ENCODE measurements at places on chromosomes 11 and 22. TPM values are rescaled to one million over a fixed set of nuclear protein-coding genes. Genes with fewer than 3 reads are reported as not detected.

- DNase-seq = no peak
- no peak overlapping the region for H3K27ac ChIP-seq
- no peaks in the 10 kb centered on the region for H3K4me1 ChIP-seq
- no peaks in the 10 kb centered on the region for H3K27me3 ChIP-seq
Measured at GRCh38 chr11:104876324-104876723, 21.9 kb downstream of the CASP12 start.

- no peaks in the 10 kb centered on the region for H3K27me3 ChIP-seq
- H3K4me3 ChIP-seq = no peak overlapping the region
- DNase-seq = peak; percentile 19
- H3K36me3 ChIP-seq = no peaks in the 10 kb centered on the region
- H3K27ac ChIP-seq = no peak overlapping the region
Measured at GRCh38 chr11:62103986-62104385, 19.8 kb upstream of the INCENP start.

DNA sequence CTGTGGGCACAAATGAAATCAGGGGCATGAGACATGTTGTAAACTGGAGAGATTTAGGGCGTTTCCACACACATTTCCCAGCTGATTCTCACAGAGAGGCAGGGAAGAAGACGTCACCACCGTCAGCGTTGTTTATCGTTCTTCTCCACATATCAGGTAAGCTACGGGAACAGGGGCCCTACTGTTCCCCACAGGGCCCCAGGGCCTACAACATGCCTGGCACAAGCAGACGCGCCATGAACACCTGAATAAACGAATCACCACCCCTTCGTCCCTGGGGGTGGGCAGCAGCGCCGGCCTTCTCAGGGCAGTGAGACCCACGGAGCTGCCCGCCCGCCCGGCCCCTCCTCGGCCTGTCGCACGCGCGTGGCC is 342 bp downstream of the EFCAB6 start:
- H3K36me3 ChIP-seq = no peaks in the 10 kb centered on the region
- no peaks in the 10 kb centered on the region for H3K27me3 ChIP-seq
- DNase-seq = peak; percentile 81
- peaks cover 4% of the 10 kb centered on the region for H3K4me1 ChIP-seq
- H3K27ac ChIP-seq = peak overlapping the region; percentile 62
- H3K4me3 ChIP-seq = peak overlapping the region; percentile 79

DNA sequence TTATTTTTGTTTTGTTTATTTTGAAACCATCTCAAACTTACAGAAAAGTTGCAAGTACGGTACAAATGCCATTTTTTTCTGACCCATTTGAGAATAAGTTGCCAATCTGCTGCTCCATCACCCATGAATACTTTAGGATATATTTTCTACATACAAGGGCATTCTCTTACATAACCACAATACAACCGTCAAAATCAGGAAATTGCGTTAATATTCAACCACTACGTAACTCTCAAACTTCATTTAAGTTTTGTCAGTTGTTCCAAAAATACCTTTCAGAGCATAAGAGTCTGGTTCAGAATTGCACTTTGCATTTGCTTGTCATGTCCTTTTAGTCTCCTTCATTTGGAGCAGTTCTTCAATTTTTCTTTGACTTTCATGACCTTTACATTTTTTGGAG is 194.3 kb upstream of the BDNF start:
- DNase-seq = no peak
- no peak overlapping the region for H3K27ac ChIP-seq
- H3K4me1 ChIP-seq = 0 out of 2 replicates have a peak, but pooled peaks cover 5% of the 10 kb centered on the region
- H3K36me3 ChIP-seq = no peaks in the 10 kb centered on the region
- no peak overlapping the region for H3K4me3 ChIP-seq
- no peaks in the 10 kb centered on the region for H3K27me3 ChIP-seq

DNA sequence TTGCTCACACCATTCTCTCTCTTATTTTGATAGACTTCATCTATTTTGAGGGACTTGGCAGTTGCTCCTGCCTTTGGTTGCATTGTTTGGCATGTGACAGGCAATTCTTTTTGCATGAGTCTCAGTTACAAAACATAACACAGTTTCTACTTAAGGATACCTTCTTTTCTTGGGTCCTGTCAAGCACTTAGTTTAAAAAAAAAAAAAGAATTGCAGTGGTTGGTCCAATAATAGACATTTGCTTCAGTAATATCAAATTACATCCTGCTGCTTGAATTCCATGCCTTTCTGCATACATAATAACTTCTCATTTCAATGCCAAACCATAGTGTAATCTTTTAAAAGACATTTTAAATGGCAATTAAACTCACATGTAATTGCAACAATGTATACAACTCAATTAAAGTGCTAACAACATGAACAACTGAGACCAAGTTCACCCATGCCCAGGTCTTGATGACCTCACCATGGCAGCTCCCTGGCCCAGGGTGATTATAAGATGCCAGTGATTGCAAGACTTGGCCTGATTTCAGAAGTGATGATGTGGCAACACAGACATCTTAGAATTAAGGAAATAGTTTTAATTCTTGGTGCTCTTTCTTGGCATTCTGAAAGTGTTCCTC is 32.2 kb upstream of the PLET1 start:
- peak overlapping the region; percentile 83 for H3K27ac ChIP-seq
- peaks cover 41% of the 10 kb centered on the region for H3K4me1 ChIP-seq
- H3K27me3 ChIP-seq = no peaks in the 10 kb centered on the region
- DNase-seq = peak; percentile 93

DNA sequence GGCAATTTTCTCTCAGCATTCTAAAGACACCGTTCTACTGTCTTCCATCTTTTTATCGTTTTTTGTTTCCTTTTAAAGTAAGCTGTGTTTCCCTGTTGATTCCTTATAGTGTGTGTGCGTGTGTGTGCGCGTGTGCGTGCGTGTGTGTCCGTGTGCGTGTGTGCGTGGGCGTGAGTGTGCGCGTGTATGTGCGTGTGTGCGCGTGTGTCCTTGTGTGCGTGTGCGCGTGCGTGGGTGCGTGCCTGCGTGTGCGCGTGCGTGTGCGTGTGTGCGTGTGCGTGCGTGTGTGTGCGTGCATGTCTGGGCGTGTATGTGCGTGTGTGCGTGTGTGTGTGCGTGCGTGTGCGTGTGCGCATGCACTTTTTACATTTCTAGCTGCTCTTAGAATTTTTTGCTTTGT is 1033.7 kb downstream of the BRD1 start:
- H3K27ac ChIP-seq = no peak overlapping the region
- H3K36me3 ChIP-seq = no peaks in the 10 kb centered on the region
- H3K27me3 ChIP-seq = no peaks in the 10 kb centered on the region
- H3K4me3 ChIP-seq = no peak overlapping the region
- no peaks in the 10 kb centered on the region for H3K4me1 ChIP-seq

GRCh38 chr11:118048472-118049370 is 28.2 kb upstream of the TMPRSS4 start:
- no peak overlapping the region for H3K27ac ChIP-seq
- peaks cover 12% of the 10 kb centered on the region for H3K27me3 ChIP-seq
- no peaks in the 10 kb centered on the region for H3K4me1 ChIP-seq
- H3K4me3 ChIP-seq = no peak overlapping the region
- DNase-seq = no peak

GRCh38 chr22:48872271-48873190 is 955.1 kb downstream of the BRD1 start:
- DNase-seq = no peak
- no peak overlapping the region for H3K27ac ChIP-seq
- no peaks in the 10 kb centered on the region for H3K27me3 ChIP-seq
- H3K36me3 ChIP-seq = no peaks in the 10 kb centered on the region
- H3K4me3 ChIP-seq = no peak overlapping the region

GRCh38 chr11:92179017-92179670 is 45.5 kb upstream of the FAT3 start:
- H3K27me3 ChIP-seq = no peaks in the 10 kb centered on the region
- no peak for DNase-seq
- H3K36me3 ChIP-seq = no peaks in the 10 kb centered on the region
- peaks cover 3% of the 10 kb centered on the region for H3K4me1 ChIP-seq

DNA sequence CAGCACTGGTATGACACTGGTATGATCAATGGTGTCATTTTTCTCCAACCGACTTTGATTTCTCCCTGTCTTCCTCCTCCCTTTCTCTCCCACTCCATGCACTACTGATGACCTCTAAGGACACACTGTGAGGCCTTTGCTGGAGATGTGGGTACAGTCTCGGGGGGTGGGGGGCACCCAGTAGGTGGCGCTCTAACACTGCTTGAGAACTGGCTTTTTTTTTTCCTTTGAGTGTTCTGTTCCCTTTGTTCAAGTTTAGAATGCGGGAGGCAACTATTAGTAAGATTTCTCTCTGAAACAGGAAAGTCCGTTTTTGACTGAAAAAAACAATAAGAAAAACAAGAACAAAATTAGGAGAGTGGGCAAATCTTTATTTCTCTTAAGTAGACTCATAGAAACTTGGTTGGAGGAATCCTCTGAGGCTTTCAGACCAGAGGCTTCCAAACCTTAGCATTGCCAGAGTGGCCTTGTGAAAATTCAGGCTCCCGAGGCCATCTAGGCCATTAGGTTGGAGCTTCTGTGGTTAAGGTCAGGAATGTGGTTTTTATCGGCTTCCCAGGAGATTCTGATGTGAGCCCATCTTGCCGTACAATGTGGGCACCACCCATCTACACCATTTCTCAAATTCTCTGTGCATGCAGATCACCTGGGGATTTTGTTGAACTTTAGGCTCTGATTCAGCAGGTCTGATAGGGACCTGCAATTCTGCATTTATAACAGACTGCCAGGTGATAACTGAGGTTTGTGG is 43.2 kb downstream of the PANX1 start:
- H3K27me3 ChIP-seq = no peaks in the 10 kb centered on the region
- H3K36me3 ChIP-seq = no peaks in the 10 kb centered on the region
- peak; percentile 68 for DNase-seq
- no peak overlapping the region for H3K27ac ChIP-seq

DNA sequence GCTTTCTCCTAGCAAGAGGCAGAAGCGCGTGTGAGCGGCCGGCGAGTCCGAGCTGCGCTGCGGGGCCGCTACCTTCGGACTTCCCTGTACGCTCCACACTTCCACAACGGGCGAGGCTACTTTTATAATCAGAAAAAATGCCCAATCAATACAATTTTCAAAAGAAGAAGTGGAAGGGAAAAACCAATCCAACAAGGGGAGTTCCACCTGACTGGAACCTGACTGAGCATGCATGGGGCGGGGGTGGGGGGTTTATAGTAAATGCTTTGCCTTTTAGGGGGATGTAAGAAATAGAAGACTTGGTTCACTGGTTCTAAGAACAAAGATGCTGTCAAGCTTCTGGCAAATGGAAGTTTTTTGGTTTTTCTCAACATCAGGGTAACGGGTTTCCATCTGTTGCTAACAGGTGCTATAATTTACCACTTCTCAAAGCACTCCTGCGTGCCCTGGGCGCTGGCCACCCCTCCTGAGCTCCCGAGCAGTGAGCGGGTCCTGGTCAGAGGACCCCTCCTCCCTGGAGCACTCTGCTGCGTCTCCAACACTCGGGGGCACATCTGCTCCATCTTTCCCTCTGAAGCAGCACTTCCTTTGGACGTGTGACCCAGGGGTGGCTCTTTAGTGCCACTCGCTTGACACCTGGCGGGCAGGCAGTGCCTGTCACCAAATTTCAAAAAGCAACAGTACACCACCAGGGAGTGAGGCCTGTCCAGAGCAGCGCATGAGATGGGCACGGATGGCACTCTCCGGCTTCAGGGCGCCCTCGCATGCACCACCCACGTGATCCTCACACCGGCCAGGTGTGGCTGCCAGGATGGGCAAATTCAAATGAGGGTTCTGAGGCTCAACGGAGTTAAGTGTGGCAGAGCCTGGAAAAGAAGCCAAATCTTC is 21.6 kb upstream of the BID start:
- no peak for DNase-seq
- H3K27me3 ChIP-seq = no peaks in the 10 kb centered on the region
- no peak overlapping the region for H3K27ac ChIP-seq
- H3K4me1 ChIP-seq = no peaks in the 10 kb centered on the region

- no peaks in the 10 kb centered on the region for H3K36me3 ChIP-seq
- peak; percentile 59 for DNase-seq
- H3K27ac ChIP-seq = no peak overlapping the region
Measured at GRCh38 chr11:46380340-46381047, 975 bp upstream of the MDK start.

DNA sequence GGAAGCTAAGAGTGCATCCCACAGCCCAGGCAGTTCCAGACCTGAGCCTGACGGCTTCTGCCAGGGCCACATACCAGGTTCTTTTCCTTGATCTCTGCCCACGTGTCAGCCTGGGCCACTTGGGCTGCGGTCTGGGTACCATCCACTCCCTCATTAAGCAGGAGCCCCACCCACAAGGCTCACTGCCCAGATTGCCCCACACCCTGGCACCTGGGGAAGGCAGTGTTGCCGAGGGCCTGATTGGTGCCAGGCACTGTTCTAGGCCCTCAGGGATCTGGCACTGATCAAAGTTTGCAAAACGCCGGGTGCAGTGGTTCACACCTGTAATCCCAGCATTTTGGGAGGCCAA is 15.4 kb downstream of the GGA1 start:
- DNase-seq = no peak
- no peak overlapping the region for H3K4me3 ChIP-seq
- H3K27me3 ChIP-seq = no peaks in the 10 kb centered on the region

GRCh38 chr11:125174686-125175085 is 10.1 kb downstream of the PKNOX2 start:
- H3K4me1 ChIP-seq = no peaks in the 10 kb centered on the region
- no peak overlapping the region for H3K4me3 ChIP-seq
- H3K36me3 ChIP-seq = no peaks in the 10 kb centered on the region
- H3K27ac ChIP-seq = no peak overlapping the region
- DNase-seq = no peak

DNA sequence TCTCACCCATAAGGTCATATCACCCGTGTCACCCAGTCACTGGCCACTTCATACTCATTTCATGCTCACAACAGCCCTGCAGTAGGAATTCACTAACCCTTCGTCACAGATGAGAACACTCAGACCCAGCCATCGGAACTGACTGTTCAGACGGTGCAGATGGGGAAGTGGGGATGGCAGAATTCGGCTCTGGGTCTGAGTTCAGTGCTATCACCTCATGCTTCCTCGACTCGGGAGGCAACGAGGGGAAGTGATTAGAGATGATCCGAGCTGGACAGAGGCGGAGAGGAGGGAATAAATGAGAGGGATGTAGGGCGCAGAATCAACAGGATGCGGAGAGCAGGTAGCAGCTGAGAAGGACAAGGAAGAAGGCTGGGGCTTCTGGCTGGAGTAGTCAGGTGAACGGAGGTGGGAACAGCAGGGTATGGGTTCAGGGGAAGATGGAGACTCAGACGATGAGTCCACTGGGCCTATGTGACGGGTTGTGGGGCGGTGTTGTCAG is 4.7 kb downstream of the B3GNT6 start:
- H3K4me3 ChIP-seq = no peak overlapping the region
- DNase-seq = peak; percentile 25
- no peak overlapping the region for H3K27ac ChIP-seq
- H3K4me1 ChIP-seq = no peaks in the 10 kb centered on the region
- no peaks in the 10 kb centered on the region for H3K36me3 ChIP-seq

GRCh38 chr22:46536537-46537224 is 739 bp downstream of the CELSR1 start:
- DNase-seq = no peak
- no peaks in the 10 kb centered on the region for H3K27me3 ChIP-seq
- H3K36me3 ChIP-seq = no peaks in the 10 kb centered on the region
- H3K4me1 ChIP-seq = peaks cover 12% of the 10 kb centered on the region
- peak overlapping the region; percentile 63 for H3K4me3 ChIP-seq
- no peak overlapping the region for H3K27ac ChIP-seq

EHD1 gene
- 124 TPM for total RNA-seq

E2F8 gene
- total RNA-seq = 0.13 TPM

KCNK7 gene
- not detected for total RNA-seq

ALX4 gene
- total RNA-seq = not detected

KIRREL3 gene
- total RNA-seq = 31.1 TPM

TEX54 gene
- total RNA-seq = not detected

DBX1 gene
- total RNA-seq = not detected

MYRF gene
- total RNA-seq = not detected
